ENCODE measurements at places on chromosomes 1 and 21.

DNA sequence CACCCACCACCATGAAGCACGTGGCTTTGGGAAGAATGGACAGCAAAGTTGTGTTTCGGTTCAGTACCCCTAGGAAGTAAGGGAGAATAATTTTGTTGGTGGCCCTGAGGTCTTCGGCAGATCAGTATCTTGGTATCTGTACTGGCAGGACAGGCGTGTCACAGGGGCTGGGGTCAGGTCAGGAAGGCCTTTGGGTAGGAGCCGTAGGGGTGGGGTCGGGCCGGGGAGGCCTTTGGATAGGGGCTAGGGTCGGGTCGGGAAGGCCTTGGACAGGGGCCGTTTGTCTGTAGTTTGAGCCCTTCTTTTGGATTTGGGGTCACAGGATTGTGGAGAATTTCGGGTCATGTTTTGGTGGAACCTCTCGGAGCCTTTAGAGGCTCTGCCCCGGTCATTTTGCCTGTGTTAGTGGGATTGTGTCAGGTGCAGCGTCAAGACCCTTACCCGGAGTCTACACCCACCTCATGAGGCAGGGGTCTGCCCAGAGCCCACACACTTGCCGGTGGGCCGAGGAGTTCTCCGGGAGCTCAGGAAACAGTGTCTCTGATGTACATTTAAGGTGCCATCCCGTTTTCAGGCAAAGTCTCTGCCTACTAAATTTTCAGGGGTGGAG lies 75.3 kb upstream of the COL6A1 start:
- DNase-seq, result no peak

- no peak for DNase-seq
These were observed 11.4 kb upstream of the ZBTB21 start for GRCh38 chr21:42021371-42022090.

DNA sequence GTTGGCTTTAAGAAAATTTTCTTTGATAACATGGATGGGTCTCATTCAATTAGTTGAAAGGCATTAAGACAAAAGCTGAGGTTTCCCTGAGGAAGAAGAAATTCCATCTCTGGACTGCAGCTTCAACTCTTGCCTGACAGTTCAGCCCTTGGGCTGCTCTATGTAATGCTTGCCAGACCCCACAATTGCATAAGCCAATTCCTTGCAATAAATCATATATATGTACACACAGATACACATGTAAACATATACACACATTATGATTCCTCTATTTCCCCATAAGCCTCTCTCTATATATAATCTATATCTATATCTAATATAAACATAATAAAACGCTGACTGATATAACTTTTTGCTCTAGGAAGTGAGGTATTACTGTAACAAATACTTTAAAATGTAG lies 301.5 kb upstream of the PRMT6 start:
- DNase-seq, result no peak

DNA sequence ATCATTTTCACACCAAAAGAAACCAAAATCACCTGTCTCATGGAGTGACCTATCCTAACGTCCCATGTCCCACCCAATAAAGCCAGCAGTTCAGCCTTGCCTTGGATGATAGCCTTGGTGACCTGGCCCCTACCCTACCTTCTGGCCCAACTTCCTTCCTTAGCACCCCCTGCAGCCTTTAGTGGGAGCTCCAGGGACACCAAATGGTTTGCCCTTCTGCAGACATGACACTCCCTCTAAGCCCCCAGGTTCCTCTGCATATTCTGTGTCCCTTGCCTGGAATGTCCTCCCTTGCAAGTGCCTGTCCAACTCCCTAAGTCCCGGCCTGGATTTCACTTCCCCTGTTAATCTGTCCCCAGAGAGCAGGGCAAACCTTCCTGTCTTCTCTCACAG lies 2.2 kb downstream of the SLFNL1 start:
- no peak for DNase-seq

- no peak for DNase-seq
These were observed 78.4 kb downstream of the DISP1 start for GRCh38 chr1:222893255-222893654.

- no peak for DNase-seq
These were observed at the start of gene AVPR1B for GRCh38 chr1:206117151-206117948. TSS of gene AVPR1B (minus strand) at chr1:206117388. CDS start at chr1:206116890, 498 bp downstream.

DNA sequence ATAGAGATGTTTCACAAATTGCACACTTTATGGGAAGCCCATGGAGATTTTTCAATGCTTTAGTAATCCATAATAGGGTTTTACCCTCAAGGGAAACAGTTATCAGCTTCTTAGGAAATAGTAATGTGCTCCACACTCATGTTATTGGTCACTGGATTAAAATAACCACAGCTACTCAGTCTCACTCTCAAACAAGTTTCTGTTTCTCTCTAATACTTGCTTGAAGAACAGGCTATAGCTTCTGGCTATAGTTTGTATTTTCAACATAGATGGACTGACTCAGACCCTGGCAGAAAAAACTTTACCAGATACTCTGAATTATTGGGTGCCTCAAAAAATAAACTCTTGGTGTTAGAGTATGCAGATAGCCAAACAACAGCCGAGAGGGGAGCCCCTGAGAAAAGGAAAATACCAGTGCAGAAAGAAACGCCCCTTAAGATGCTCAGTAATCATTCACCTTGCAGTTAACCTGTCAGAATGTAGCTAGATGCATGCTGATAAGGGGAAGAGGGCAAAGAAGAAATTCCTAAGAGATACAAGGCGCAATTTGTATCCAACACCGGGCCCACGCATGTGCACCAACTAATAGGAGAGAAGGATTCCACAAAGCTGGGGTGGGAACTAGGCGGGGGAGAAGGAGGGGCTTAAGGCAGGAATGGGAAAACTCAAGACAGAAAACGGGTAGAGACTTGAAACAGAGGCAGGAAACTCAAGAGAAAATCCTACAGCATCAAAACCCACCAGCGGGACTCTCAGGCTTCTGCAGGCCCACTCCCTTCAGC lies 30.4 kb upstream of the PDE4B start:
- DNase-seq, result no peak

DNA sequence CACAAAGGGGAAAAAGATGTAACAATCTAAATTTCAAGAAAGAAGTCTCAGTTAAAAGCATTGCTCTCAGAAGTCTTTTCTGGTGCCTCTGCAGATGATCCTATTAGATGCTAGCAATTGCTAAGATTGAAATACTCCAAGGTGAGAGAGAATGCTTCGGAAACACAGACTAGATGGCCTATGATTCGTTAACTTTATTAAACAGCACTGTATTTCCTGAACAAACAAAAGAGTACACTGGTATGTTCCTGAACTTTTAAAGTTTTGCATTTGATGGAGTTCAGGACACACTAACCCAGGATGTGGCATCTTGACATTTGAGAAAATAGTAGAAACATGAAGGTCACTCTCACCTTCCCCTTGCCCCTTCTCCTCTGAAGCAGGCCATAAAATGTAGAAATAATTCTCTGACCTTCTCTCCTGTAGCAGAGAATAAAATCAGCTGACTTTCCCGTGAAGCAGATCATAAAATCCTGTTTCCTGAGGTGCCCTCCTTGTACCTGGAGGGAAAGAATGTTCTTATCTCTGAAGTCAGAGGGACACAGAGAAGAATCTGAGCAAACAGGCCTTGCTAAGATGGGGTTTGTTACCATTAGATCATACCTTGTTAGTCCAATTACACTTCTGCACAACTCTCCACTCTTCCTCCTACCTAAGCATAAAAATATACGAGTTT lies 142.9 kb upstream of the USP25 start:
- DNase-seq, result no peak

DNA sequence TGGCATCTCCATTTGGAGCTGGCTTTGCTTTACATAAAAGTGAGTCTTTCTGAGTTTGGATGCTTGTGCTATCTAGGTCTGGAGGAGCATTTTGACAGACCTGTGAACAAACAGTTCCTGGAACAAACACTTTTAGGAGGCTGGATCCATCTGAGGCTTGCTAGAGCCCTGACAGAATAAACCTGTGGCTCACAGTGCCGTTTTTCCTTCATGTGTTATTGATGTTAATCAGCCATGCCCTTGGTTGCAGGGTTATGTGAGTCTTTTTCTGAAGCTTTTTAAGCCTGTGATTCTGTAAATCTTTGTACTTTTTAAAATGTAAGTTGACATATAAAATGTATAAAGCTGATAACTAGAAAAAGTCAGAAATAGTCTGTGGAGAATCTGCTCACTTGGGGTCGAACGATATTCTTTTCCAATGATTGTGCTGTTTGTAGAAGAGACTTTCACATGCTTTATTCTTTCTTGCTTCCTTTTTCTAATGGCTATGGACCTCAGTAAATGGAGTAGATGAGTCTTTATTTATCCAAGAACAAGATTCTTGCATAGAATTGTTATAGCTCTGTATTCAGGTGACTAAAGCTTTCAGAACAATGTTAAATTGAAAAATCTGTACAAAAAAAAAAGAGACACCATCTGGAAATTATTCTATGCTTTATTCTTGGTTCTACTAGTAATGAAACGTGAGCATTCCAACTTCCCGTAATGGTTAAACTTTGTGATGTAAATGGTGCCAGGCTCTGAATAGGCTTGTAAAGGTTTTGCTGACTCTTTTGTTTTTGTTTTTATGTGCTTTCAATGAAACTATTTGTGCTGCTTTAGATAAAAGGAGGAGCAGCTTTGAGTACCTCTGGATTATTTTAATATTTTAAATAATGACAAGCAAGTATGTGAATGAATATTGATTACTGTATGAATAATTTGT lies 53.7 kb downstream of the CACHD1 start:
- no peak for DNase-seq

DNA sequence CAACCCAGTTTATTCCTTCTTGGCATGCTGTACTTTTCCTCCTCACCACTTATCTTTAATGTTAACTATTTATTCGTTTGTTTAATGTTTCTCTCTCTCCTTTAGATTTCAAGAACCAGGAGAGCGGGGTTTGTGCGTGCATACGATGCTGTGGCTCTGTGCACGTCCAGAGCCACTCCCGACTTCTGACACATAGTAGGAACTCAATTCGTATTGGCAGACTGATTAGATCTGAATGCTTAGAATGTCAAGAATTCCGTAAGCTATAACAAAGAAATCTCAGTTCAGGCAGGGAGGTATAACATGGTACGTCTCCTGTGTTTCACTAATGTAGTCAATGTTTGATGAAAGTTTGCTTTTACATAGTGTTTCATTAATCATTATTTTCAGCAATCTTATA lies 7.3 kb upstream of the GRIK1 start:
- no peak for DNase-seq

- no peak for DNase-seq
These were observed 319.4 kb downstream of the BRINP2 start for GRCh38 chr1:177490036-177490639.

DNA sequence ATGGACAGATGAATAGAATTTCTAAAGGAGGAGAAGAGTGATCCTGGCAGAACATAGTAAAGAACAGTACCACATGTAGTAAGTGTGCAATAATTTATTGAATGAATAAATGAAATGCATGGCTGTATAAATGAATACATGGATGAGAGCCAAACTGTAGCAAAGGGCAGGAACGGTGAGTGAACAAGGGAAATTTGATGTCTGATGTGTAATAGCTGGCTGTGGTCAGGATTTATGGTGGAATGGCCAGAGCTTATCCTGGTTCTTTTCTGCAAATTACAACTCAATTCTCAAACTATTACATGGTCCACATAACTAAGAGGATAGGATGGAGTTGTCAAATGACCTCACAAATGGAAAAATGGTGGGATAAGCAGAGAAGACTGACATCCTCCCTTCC lies 43.2 kb upstream of the ARHGAP29 start:
- no peak for DNase-seq

GRCh38 chr1:17361687-17362086 lies 10.3 kb upstream of the PADI6 start:
- no peak for DNase-seq

GRCh38 chr1:84573481-84573966 lies 716 bp downstream of the CTBS start:
- DNase-seq, result no peak

DNA sequence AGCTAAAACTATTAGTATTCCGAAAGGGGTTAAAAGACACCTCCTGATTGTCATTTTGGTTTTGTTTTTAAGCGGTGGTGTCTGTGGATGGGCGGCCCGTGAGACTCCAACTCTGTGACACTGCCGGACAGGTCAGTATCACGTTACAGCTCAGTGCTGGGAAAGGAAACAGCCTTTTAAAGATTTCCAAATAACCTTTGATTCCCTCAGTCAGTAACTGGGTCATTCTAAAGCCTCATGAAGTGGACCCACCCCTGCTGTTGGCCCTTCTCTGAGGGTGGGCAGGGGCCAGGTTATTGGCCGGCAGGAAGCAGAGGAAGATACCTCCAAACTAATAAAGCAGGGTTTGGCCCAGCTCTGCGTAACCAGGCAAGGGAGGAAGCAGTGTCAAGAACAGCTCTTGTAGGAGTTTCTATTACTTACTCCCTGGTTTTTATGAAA lies 2.3 kb downstream of the RHOU start:
- DNase-seq, result no peak

GRCh38 chr1:205048382-205048781 lies 5.4 kb downstream of the CNTN2 start:
- no peak for DNase-seq

DNA sequence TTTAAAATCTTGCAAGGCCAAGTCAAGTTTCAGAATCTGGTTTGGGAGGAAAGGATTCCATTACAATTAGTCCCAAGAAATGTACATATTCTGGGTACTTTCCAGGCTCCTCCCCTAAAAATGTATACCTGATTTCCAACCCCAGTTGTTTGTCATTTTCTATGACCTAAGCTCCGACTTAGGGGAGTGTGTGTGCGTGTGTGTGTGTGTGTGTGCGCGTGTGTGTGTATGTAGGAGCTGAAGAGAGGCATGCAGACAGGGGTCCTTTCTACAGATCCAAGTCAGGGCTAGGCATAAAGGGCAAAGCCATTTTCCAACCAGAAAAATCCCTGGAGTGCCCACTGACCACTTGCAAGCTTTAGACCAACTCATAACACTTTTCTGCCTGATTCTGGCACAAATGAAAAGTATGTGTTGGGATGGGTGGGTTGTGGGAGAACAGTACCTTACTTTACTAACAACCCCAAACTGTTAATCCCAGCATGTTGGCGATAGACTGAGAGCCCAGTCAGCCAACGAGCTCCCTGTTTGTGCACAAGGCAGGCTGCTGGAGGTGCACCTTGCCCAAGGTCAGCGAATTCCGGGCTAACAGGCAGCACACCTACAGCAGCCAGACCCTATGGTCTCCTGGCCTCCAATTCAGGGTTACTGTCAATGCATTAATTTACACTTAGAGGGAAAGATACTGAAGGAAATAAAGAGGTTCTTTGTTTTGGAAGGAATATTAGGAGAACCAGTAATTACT lies 1.7 kb downstream of the TRABD2B start:
- no peak for DNase-seq

- no peak for DNase-seq
These were observed 42.5 kb downstream of the NEK2 start for GRCh38 chr1:211632808-211633523.

GRCh38 chr1:41734201-41734970 lies 184.3 kb downstream of the HIVEP3 start:
- DNase-seq, result no peak

GRCh38 chr1:170407138-170407537 lies 124.8 kb upstream of the GORAB start:
- DNase-seq, result no peak

GRCh38 chr1:2134266-2134620 lies 60.3 kb downstream of the FAAP20 start:
- no peak for DNase-seq
